ENCODE measurements at places on chromosomes 6 and 20.

DNA sequence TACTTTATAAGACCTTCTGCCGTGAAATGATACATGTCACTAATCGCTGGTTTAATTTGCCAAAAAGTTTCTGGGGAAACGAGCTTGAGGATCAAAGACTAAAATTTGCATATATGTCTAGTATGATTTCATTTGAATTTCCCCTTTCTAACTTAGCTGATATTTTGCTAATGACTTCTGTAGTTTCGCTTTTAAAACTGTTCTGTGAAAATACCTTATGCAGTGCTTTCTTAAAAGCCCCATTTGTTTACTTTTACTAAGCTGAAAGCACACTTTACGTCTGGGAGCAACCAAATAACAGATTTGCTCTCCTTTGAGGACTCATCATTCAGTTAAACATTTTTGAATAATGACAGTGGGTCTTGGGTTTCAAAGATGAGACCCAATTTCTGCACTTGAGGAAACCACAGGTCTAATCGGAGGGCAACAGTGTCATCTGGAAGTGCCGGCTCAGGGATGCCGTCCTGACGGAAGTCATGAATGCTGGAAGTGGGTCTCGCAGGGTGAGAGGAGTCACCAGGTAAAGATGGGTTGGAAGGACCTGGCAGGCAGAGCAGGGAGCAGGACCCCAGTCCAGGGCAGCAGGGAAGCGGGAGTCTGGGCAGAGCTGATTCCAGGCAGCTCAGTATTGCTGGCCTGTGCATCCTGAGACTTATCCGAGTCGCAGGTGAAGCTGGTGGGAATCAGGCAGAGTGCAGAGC lies 33.2 kb downstream of the PLEKHG1 start:
- no peak for DNase-seq

DNA sequence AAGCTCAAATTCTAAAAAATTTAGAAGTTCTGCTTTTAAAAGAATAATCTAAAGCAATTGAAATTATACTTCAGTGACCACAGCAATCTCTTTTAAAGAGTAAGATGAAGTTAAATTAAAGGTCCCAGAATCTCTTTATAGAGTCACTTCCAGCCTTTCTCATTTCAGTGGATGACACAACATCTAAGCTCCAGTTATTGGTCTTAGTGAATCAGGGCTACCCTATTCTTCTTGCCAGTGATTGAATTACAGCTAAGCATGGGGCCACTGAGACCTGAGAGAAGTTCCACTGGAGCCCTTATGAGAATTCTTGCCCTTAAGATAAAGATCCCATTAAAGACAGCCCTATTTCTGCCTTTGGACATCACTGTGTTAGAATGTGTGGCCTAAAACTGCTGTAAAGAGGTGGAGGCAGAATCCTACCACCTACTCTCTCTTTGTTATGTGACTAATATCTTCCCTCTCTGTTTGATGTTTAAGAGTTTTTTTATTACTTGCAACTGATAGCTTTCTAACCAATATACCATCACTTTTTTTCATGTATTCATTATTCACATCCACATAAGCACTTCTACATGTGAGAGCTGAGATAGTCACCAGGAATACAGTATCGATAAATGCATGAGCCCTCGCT lies 128.6 kb downstream of the UNC5CL start:
- no peak for DNase-seq

DNA sequence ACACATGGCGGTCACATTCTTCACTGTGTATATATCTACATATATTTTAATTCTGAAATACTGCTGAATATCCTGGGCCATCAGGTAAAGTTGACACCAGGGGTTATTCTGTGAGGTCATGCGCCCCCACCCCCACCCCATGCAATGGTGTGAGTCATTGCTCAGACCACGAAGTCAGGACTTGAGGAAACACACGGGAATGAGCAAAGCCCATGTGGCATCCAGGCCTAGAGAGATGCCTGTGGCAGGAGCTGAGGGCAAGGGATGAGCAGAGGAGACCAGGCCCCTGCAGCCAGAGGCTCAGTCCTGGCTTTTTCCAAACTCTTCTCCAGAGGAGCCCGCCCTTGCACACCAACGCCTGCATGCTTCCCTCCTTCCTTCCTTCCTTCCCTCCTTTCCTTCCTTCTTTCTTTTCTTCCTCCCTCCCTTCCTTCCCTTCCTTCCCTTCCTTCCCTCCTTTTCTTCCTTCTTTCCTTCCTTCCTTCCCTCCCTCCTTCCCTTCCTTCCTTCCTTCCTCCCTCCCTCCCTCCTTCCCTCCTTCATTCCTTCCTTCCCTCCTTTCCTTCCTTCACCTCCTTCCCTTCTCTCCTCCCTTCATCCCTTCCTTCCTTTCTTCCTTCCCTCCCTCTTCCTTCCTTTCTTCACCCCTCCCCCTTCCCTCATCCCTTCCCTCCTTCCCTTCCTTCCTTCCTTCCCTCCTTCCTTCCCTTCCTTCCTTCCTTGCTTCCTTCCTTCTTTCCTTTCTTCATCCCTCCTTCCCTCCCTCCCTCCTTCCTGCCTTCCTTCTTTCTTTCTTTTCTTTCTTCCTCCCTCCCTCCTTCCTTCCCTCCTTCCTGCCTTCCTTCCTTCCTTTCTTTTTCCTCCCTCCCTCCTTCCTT lies 72.0 kb upstream of the INSM1 start:
- DNase-seq, result no peak

DNA sequence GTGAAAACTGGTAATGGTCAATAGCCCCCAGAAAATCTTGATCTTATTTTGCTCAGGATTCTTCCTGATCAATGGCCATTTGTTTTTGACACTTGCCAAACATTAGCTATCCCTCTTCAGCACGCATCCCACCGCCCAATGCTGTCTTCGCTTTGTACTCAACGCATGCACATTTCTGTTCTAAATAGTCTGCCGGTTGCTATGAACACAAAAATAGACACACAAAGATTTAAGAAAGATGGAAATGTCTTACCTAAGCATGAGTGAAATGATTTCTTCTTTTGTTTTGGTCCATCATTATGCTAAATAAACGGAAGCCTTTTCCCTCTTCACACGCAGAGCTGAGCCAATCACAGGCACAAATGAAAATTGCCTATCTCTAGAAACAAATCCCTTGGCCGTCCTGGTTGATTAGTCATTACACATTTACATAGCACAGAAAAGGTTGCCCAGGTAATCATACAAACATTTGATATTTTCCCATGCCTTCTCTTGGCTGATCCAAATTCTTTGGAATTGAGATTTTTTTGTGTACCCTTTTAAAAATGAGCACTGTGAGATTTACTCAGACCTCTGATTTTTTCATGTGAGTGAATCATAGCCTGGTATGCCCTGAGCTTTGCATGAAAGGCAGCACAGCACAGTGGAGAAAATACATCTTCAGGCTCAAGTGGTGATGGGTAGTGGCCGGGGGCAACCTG lies 70.5 kb upstream of the FAM184A start:
- no peak for DNase-seq
